Globus pallidus (tissue), 1 donor: ENCODE measurements at places on chromosomes 6 and 20.

GRCh38 chr6:129908858-129909257, 47.7 kb upstream of the TMEM244 start:
- no peak for DNase-seq

GRCh38 chr6:112827793-112828192, 480.7 kb downstream of the RFPL4B start:
- peak; percentile 59 for DNase-seq

DNA sequence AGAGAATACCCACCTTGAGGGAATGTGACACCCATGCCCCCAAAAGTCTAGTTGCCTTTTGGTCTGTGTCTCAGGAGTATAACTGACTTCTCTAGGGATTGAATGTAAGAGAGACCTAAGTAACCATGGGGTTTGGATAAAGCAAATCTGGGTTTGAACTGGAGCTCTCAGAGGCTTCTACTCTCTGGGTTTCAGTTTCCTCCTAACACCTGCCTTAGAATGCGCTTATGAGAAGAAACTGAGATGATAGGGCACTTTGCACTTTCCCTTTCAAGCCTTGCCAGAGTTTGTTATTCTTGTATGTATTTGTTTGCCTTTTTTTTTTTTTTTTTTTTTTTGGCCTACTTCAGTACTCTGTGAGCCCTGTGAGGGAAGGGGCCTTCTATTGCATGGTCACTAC, 19.4 kb downstream of the SDHAF4 start:
- DNase-seq = no peak

DNA sequence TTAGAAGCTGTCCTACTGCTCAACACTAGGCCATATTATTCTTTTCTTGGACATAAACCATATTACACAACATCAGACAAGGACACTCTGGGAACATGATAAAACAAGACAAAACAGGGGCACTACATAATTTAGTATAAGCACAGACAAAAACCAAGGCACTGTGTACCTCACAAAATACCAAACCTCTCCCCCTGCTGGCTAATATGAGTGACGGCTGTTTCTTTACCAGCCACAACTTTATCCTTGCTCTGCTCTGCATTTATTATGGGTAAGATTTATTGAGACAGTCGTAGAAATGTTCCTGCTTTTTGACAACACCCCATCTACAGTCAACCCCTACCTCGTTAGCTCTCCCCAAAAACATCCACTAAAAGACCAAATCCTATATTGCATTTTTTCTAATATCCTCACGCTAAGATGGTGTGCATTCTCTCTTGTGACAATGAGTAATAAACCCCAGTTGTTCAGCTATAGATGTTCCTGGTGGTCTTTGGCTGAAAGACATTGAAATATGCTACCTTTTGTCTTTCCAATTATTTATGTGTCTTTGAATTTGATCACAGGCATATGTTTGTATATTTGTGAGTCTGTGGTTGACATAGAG, 23.8 kb upstream of the POLR1H start:
- DNase-seq = no peak

GRCh38 chr6:168632694-168633093, 191.7 kb downstream of the SMOC2 start:
- DNase-seq = no peak

- DNase-seq = no peak
These were observed 7.9 kb downstream of the CNKSR3 start for GRCh38 chr6:154502553-154502952.

DNA sequence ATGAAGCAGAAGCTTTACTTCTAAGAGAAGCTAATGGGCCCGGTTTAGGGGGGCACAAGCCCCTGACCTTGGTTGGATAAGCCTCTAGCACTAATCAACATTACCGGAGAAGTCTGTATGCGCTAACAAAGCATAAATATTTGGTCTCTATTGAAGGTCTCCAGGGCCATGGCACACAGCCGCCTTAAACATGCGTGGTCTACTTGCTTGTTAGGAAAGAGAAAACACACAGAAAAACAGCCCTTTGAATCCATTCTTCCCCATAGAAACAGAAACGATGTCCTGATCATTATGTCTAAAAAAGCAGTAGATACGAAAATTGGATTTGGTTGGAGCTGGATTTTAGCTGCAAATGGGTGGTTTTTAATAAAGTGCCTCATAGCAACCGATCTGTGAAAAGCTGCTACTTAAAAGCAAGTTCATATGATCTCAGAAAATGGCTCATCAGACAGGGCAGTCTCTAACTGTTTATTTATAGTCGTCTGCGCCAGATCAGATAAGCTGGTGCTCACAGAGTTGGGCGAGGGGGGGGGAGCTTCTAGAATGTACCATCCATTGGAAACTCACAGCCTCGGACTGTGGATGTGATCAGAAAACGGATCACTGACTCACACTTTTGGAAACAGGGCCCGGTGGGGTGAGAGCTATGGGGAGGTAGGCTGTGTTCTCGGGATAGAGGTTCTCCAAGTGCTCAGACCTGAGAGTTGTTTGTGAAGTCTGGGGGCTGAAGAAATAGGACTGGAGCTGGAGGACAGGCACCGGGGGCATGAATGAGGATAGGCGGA, 35.3 kb upstream of the APCDD1L start:
- DNase-seq = no peak
